Stimulated activated CD4-positive, alpha-beta T cell treated with anti-CD3 and anti-CD28 coated beads, Interleukin-4, amount 100 ng/mL, for 24 hours (primary cell): ENCODE measurements at places on chromosomes 13 and 19.

DNA sequence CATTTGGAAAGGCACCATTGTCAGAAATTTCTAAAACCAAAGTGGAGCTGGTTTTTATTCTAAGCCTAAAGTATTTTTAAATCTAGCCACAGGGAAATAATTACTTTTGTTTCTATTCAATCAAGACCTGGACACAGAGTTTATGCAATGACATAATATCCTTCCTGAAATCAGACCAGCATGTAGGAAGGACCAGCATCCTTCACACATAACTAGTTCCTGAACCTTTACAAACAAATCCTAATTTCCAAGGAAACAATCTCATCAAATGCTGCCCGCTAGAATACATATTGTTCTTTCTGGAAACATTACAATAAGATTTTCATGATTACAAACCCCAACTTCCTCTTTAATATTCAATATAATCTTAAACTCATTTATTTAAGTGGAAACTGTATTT, 1.5 kb downstream of the STARD13 start:
- DNase-seq: no peak

DNA sequence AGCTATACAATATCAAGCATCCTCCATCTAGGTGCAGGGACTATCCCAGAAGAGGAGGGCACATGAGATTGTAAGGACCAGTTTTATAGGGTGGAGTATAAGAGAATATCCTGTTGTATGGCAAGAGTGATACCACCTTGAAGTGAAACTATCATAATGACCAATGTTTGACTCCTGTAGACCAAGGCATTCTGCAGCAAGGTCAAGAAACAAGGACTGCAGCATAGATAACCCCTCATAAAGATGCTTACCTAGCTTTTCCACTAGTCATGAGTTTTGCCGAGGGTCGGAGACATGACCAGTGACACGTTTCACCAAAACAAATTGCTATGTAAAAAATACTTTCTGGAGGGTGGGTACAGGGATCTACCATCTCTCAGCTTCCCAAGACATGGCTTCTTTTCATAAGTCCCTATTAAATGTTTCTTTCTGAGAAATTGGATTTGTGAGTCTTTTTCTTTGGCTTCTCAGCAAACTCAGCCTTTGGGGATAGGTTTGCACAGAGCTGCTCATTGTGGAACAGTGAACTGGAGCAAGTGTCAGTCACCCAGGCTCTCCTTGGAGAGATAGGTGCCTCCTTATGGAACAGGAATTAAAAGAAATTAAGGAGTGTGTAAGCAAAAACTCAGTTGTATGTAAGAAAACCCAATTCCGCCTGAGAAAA, 28.2 kb upstream of the CYSLTR2 start:
- DNase-seq: no peak

GRCh38 chr19:54415208-54415900, at the start of gene TTYH1:
Gene TTYH1 (plus strand): TSS chr19:54415464. CDS start chr19:54415553, 89 bp downstream.
- peak; percentile 22 for DNase-seq

DNA sequence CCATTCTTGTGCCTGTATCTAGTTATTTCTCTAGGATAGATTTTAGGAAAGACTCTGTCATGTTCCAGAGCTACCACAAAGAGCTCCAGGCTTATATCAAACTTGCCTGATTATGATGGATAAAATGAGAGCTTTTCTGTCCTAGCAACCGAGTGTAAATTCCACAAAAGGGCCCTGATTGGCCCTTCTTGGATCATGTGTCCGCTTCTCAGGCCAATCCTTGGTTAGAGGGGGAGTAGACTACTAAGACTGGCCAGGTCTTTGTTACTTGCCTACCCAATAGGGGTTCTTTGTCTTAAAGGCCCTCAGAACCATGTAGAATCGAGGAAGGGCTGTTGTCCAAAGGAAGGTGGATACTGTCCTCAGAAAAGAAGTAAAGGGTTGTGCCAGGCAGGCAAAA, 2.4 kb downstream of the DHX34 start:
- no peak for DNase-seq

DNA sequence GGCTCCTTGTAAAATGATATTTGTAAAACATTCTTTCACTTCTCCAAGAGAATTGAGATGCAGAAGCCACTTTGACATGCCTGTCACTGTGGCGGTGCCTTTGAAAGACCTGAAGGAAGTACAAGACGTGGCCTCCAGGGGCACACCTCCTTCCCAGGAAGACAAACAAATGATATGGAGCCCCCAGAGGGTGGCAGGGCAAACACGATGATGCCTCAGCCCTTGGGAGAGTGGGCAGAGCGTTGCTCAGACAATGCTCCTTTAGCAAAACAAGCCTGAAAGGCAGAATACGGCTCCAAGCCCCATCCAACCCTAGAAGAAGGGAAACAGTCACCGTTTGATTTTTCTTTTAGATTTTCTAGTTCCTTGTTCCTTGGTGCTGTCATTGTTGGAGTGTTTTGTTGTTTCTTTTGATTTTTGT, 9.2 kb upstream of the ATP12A start:
- DNase-seq: no peak

GRCh38 chr19:28285917-28286316, 927.0 kb downstream of the UQCRFS1 start:
- no peak for DNase-seq

GRCh38 chr19:2854849-2855248, 12.3 kb upstream of the ZNF556 start:
- no peak for DNase-seq

DNA sequence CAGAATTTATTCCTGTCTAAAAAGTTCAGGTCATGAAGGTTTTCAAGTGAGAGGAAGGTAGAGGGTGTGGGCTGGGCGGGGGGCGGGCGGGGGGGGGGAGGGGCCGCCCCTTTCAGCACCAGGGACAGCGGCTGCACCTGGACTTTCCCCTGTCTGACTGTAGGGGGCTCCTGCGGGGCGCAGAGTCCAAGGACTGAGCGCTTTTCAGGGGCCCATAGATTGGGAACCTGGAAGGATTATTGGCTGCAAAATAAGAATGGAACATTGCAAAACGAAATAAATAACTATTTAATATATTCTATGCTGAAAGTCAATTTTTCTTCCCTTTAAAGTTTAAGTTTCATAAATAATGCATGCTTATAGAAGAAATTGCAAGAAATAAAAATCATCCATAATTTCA, 8.9 kb upstream of the CYP4F3 start:
- no peak for DNase-seq

DNA sequence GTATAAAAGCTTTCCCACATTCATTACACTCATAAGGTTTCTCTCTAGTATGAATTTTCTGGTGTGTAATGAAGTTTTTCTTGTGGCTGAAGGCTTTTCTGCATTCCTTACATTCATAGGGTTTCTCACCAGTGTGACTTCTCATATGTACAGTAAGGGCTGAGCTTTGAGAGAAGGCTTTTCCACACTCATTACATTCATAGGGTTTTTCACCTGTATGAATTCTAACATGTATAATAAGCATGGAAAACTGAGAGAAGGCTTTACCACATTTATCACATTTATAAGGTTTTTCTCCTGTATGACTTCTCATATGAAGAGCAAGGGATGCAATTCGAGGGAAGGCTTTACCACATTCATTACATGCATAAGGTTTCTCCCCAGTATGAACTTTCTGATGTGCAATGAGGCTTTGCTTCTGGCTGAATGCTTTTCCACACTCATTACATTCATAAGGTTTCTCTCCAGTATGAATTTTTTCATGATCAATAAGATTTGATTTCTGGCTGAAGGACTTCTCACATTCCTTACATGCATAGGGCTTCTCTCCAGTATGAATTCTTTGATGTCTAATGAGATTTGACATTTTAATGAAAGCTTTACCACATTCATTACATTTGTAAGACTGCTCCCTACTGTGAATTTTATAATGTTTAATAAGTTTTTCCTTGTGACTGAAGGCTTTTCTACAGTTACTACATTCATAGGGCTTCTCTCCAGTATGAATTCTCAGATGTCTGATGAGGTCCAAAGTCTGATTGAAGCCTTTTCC, 42.6 kb downstream of the ZNF527 start:
- no peak for DNase-seq

- no peak for DNase-seq
Observed at GRCh38 chr13:20550799-20551198, 16.2 kb upstream of the IFT88 start.

DNA sequence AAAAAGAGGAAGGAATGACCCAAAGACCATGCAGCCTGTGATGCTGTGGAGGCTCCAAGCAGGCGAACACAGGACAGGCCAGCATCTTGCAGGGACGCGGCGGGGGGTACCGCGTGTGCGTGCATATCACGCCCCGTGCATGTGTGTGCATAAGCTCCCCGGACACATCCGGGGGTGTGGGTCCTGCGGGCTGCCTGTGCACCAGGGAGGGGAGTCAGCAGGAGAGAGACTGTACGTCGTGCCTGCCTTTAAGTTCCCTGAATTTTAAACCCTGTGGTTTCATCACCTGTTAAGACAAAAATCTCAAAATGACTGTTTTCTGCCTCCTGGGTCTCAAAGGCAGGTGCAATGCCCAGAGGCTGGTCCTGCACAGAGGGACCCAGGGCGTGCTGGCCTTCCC, 16.6 kb downstream of the ADAT3 start:
- no peak for DNase-seq

DNA sequence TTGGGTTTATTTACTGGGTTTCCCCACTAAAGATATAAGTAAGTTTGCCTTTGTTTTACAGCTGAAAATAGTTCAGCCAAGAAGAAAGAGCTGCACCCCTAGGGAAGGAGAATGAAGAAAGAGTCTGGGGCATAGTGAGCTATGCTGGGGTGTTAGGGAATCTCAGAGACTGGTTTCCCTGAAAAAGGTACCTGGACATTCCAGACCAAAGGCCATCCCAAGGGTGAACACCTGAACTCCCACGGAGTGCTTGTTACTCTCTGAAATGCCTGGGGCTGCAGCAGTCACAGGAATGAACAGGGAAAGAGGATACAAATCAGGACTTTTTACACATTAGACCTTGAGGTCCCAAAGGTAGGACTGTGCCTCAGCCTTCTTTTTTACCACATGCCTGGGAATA, 337.6 kb upstream of the SLC10A2 start:
- DNase-seq: no peak

- DNase-seq: no peak
Observed at GRCh38 chr13:101727118-101727517, 274.6 kb downstream of the ITGBL1 start.

DNA sequence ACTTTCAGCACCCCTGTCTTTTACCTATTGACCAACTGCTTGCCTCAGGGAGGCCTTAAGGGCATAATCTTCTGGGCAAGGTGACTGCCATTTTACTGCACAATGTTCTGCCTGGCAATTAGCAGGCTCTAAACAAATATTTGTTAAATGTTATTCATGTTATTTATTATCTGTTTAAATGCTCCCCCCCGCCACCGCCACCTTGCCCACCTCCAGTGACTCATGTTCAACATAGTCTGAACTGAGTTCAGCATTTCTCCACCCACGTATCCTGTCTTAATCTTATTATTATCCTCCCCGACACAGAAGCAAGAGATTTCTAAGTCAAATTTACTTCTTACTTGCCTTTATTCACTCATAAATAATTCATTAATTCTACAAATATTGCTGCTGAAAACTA, 144.8 kb downstream of the LIG4 start:
- no peak for DNase-seq

DNA sequence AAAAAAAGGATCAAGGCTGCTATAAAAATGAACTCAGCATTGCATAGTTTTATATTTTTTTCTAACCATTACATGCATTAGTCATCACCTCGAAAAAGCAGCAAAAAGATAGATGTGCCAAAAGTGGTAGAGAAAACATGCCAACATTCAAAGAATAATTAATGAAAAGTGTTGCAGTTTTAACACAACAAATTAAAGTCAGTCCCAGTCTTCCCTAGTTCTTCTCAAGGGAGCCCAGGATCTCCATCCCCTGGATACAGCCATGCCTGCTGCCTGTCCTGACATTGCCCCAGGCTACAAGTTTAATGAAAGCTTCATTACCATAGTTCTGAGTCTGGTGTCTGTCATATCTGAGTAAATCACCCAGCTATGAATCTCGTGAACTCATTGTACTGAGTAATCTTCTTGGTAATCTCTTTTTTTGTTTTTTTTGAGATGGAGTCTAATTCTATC, 116.6 kb upstream of the KLF12 start:
- no peak for DNase-seq

DNA sequence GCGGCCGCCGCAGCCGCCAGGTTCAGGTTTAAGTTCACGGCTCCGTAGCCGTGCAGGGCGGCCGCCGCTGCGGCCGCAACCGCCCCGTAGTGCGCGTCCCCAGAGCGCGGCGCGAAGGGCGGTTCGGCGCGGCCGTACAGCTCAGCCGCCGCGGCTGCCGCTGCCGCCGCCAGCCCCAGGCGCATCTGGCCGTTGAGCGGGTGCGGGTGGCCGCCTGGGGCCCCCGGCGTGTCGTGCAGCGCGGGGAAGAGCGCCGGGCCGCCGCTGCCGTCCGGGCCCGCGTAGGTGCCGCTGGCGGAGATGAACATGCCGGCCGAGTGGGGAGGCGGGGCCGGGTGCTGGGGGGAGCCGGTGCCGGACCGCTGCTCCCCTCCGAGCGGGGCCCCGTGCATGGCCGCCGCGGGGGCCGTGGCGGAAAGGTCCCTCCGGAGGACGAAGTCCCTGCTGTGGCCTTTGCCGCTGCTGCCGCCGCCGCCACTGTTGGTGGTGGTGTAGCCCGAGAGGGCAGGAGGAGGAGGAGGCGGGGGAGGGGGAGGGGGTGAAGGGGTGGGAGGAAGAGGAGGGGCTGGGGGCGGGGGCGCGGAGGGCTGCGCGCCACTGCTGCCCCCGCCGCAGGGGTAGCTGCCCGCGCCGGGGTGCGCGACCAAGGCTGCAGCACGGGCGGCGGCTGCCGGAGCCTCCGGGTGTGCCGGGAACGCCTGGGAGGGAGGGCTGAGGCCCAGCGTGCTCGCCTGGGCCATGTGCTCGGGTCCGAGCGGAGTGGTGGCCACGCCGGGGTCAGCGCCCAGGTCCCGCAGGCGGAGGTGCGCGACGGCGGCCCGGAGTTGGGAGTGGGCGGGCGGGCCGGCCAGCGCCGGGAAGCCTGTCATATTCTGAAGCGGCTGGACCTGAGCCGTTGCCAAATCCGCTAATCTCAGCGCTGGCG, 654 bp downstream of the ZIC5 start:
- DNase-seq: no peak

DNA sequence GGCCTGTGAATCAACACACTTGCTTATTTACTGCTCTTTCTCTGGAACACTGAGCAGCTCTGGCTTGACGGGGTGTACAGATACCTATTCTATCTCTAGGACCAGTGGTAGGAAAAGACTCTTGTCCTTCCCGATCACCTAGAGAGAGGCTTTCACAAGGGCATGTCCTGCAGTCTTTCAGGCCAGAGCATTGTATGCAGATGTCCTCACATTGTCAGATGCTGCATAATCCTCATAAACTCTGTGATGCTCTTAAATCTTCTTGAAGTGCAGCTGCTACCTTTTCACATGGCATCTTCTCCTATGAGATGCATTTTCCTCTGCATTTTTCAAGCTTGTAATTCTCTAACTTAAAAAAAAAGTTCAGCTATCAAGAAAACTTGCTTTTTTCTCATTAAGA, 369.4 kb downstream of the OLFM4 start:
- DNase-seq: no peak

GRCh38 chr13:112977525-112977924, 8.5 kb downstream of the MCF2L start:
- DNase-seq: no peak

- peak; percentile 17 for DNase-seq
Observed at GRCh38 chr19:5246554-5247155, 94.0 kb downstream of the PTPRS start.

- DNase-seq: no peak
Observed at GRCh38 chr13:88000239-88000638, 329.1 kb downstream of the SLITRK5 start.
